ENCODE measurements at places on chromosomes 16 and 17.

- DNase-seq: no peak
These were observed 36.7 kb downstream of the PLXDC1 start for GRCh38 chr17:39114723-39115122.

DNA sequence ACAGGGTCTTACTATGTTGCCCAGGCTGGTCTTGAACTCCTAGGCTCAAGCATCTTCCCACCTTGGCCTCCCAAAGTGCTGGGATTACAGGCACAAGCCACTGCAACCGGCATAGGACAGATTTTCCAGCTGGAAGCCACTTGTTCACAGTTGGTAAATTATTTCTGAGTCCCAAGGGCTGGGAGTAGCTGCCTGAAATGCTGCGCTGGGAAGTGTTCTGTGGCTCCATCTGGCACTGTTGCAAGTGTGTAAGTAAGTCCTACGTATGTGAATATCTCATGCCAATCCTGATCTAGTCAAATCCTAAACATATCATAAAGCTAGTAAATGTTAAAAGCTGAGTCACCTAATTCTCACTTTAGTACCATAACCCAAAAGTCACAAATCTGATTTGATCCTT, 48.1 kb downstream of the YWHAE start:
- no peak for DNase-seq

- peak; percentile 72 for DNase-seq
These were observed 410.3 kb downstream of the CDH11 start for GRCh38 chr16:64711596-64711995.

GRCh38 chr16:80151722-80152111, 389.1 kb upstream of the DYNLRB2 start:
- no peak for DNase-seq

DNA sequence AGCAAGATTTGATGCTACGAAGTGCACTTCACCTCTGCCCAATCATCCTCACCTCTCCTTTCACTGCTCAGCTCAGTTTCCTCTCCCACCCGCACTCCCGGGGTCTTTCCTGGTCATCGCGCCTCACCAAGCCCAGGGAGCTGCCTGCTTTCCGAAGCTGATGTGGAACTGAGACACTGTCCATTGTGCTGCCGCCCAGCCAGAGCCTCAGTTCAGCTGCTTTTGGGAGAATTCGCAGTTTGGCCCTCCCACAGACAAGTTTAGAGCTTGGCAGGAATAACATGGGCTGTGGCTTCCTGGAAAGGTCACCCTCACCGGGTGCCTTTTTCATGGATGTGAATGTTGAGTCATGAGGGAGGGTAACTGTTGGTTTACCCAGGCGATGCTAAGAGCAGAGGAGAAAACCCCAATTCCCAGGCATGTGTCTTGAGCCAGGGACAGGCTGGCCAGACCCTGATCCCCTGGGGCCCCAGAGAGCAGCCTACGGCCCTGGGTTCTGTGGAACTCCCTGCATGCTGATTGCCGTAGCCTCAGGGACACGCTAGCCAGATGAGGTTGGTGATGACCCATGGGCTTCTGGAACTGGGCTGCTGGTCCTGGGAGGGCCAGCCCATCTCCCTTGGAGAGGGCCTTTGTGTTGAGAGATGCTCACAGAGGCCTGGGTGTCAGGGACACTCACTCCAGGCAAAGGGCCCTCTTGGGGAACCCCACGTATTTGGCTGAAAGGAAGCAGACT, 1687.5 kb downstream of the TP53TG3F start:
- DNase-seq: no peak

DNA sequence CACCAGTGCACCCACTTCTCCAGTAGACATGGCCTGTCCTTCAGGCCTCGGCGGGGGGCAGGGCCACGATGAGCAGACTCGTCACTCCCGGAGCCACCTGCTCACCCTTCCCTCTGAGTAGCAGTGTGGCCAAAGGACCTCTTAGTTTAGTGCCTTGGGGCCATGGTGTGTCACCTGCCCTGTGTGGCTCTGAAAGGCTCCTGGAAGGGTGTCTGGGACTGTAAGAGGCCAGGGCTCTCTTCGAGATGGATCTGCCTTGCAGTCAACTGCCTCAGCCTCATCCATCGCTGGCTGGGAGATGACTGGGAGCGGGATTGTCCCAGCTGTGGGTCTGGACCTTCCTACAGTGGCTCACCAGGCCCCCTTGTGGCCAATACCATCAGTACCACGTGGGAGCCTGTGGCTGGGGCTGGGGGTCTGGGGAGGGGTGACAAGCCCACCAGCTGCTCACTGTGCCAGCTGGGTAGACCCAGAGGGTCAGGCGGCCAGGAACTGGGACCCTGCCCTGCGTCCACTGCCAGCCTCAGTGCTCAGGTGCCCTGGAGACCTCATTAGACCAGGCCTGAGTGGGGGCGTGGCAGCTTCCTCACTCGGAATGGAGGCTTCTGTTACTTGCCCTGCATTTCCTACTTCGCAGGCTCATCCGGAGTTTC, 133.4 kb downstream of the OR1D5 start:
- peak; percentile 71 for DNase-seq
